Activated CD4-positive, alpha-beta T cell treated with anti-CD3 and anti-CD28 coated beads, Interleukin-2, amount 50 U/mL, for 4 hours (primary cell): ENCODE measurements at places on chromosomes 6 and 20.

- DNase-seq: no peak
These were observed 127.6 kb downstream of the MAP3K7 start for GRCh38 chr6:90459225-90459758.

DNA sequence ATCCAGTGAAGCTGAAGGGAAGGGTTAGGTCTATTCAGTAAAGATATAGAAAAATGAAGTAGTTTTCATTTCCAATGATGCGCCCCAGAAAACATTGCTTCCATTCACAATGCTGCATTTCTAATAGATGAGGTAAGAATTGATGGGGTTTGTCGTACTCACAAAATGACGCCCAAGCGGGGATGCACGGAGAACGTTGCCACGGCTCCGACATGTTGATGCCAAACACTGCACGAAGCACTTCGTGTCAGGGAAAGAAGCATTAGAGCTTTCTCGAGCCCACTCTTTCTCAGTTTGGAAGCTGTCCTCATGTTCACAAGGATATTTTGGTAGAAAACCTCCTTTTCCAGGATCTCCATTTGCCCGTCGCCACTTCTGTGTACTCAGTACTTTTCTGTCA is 21.6 kb upstream of the MAFB start:
- no peak for DNase-seq

DNA sequence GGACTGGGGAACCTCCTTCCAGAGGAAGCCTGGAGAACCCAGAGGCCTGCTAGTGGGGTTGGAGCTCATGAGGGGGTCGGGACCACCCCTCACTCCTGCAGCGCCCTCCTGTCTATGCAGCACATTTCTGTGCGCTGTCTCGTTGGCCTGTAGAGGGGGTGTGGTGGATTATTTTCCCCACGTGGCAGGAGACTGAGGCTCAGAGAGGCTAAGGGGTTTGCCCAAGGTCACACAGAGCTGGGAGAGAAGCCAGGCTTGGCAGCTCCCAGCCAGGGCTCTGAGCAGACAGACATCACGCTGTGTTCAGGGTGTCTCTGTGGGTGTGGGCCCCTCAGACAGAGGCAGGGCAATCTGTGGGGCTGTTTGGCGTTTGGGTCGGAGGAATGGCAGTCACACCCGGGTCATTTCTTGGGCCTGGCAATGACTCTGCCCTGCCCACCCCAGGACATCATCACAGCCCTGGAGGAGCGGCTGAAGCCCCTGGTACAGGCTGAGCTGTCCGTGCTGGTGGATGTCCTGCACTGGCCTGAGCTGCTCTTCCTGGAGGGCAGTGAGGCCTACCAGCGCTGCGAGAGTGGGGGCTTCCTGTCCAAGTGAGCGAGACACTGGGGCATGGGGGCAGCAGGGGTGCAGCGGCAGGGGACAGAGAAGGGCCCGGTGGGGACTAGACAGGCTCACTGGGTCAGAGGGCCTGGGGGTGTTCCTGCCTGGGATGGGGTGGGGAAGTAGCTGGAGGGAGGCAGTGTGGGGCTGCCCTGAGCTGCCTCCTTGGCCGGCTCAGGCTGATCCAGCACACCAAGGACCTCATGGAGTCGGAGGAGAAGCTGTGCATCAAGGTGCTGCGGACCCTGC is 27.7 kb downstream of the UQCC2 start:
- DNase-seq: no peak

GRCh38 chr6:107565165-107565723 is 75.3 kb downstream of the SOBP start:
- no peak for DNase-seq

GRCh38 chr20:36604952-36605398 is 604 bp upstream of the RAB5IF start:
- DNase-seq: peak; percentile 41

- no peak for DNase-seq
These were observed 37.4 kb upstream of the JAG1 start for GRCh38 chr20:10710991-10711775.

GRCh38 chr6:10901770-10902169 is 14.9 kb downstream of the SYCP2L start:
- no peak for DNase-seq

GRCh38 chr6:136408204-136408603 is 118.6 kb upstream of the BCLAF1 start:
- no peak for DNase-seq

GRCh38 chr6:20058121-20058905 is 154.0 kb downstream of the MBOAT1 start:
- no peak for DNase-seq

DNA sequence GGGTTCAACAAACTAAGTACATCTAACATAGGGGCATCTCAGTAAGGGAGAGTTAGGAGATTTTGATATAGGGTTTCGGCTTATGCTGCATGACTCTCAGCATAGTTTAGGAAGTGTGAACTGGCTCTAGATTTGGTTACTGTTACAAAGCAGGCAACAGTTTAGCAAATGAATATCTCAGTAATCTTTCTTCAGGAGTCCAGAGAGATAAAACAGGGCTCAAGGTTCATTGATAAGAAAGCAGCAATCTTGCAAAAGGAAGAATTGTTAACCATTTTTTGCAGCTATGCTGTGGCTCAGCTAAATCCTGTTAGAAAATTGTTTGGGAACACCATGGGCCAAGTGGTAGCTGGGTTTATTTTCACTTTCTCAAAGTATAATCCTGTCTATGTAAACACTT is 161.3 kb downstream of the MEI4 start:
- no peak for DNase-seq

DNA sequence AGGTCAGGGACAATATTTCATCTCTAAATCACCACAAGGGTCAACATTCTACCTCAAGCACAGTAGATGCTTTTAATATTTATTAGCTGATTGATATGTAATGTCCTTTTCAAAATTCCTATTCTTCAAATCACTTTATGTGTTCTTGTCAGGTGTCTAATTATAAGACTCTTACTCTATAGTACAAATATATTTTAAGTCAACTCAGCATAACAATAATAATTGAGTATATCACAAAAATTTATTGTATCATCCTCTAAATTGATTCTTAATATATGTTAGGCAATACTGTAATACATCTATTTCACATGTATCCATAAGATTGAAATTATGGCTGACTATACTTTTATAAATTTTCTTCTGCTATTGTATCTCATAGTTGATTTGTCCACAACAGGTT is 423.9 kb downstream of the PKHD1 start:
- DNase-seq: no peak

GRCh38 chr20:52209154-52209571 is 17.6 kb upstream of the ZFP64 start:
- no peak for DNase-seq

DNA sequence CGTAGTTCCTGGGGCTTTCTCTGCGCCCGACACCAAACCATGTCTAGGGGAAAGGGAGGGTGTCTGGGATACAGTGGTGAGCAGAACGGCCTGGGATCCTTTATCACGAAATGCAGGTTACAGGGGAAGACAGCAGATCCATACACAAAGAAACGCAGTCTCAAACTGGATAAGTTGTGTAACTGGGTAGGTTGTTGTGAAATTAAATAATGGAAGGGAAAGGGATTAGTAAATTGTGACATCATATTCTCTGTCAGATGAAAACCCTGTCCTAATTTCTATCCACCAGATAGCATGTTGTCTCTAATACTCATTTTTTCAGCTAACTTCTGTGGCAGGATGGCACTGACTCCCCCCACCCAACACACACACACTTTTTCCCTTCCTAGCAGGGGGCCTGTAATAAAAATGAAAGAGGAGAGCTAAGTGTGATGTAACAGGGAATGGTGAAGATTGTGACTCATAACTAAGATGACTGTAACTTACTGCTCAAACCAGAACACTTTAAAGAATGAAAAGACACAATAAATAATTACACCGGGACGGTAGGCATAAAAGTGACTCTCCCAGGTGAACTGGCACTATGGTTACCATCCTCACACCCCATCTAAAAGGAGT is 769 bp upstream of the TRPC4AP start:
- DNase-seq: peak; percentile 28

DNA sequence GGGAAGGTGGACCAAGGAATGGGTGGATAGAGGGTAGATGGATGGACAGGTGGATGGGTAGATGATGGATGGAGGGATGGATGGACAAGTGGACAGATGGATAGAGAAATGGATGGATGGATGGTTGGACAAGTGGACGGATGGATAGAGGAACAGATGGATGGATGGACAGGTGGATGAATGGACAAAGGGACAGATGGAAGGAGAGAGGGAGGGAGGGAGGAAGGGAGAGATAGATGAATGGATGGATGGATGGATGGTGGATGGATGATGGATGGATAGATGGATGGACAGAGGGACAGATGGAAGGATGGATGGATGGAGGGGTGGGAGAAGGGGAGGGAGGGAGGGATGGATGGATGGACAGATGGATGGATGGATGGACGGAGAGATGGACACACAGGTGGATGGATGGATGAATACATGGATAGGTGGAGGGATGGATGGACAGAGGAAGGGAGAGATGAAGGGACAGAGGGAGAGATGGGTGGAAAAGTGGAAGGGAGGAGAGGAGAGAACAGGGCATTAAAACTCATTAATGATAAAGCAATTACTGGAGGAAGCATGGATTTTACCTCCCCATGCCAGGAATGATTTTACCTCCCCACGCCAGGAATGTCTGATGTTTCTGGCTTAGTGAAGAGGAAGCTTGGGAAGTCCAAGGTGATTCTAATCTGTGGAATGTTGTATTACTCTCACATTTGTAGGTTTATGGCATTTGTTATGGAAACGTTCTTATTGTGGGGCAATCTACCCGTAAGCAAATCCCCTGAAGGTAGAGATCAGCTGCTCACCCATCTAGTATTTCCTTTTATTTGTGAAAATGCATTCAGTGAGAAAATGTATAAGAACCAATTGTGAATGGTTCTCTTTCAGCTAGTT is 383.3 kb downstream of the TAF4 start:
- no peak for DNase-seq

DNA sequence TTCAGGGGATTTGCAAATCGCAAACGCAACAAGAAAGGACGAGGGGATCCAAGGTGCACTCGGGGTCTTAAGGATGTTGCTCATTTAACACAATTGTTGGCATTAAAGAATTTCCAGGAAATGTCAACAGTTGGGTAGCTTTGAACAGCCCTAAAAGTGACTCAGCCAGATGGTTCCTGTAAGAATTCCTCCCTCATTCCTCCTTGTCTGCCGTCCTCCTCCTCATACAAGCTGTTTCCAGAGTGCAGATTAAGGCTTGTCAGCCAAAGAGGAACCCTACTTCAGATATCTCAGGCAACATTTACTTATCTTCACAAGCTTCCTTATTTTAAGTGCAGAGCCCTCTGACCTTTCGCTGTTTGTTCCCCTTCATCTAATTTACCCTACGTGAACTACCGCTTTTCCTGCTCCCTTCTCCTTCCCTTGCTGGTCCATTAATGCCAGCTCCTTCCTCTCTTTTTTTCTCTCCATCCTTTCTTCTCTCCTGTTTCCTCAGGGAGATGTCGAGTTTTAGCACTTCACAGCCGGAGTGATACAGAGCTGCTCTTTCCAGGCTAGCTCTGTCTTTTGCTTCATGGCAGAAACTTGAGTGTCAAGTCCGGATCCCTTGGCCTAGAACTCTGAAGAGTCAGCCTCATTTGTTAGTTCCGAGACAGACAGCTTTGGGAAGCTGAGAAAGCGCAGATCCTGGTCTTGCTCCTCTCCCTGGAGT is 26.1 kb upstream of the TBC1D7 start:
- DNase-seq: no peak

DNA sequence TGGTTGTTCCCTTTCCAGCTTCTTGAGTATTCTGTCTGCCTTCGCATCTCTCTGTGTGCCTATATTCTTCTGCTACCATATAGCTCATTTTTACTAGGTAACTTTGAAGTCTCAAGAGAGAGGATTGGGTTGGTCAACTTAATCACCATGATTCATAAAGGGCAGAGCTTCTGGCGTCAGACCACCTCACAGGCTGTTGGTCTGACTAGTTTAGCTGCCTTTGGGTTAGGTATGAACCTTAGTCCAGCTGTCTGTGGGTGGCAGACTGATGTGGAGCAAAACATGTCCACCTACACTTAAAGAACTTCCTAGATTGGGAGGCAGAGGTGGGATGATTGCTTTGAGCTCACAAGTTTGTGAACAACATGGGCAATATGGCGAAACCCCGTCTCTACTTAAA is 192.2 kb upstream of the SGK1 start:
- no peak for DNase-seq

DNA sequence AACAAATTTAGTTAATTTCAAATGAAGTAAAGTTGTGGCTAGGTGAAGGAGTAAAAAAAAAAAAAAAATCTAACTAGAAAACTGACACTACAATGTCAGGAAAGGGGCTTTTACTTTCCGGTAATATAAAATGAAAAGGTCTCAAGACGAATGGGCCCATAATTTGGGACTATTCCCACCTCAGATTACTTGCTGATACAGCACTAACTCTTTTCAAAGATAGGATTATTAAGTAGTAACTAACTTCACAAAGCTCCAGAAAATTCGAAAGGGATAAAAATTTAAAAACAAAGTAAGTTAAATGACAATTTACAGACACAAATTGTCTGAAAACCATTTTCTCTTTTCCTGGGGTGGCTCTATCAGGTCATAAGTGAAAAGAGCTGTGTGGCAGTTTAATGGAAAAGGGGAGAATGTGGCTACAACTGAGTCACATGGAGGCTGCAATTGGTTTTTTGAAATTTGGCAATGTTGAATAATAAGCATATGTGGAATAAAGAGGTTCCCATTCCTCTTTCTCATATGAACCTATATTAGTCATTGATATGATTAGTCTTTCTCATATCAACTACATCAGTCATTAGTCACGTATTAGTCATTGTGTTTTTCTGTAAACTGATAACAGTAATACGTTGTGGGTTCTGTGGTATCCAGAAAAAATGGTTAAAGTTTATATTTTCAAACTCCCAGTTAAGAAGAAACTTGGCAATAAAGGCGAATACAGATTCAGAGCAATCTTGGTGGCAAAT is 78.0 kb downstream of the RWDD2A start:
- no peak for DNase-seq

GRCh38 chr6:69146385-69146784 is 511.3 kb downstream of the ADGRB3 start:
- no peak for DNase-seq

GRCh38 chr6:91324711-91325110 is 737.8 kb upstream of the MAP3K7 start:
- DNase-seq: no peak

DNA sequence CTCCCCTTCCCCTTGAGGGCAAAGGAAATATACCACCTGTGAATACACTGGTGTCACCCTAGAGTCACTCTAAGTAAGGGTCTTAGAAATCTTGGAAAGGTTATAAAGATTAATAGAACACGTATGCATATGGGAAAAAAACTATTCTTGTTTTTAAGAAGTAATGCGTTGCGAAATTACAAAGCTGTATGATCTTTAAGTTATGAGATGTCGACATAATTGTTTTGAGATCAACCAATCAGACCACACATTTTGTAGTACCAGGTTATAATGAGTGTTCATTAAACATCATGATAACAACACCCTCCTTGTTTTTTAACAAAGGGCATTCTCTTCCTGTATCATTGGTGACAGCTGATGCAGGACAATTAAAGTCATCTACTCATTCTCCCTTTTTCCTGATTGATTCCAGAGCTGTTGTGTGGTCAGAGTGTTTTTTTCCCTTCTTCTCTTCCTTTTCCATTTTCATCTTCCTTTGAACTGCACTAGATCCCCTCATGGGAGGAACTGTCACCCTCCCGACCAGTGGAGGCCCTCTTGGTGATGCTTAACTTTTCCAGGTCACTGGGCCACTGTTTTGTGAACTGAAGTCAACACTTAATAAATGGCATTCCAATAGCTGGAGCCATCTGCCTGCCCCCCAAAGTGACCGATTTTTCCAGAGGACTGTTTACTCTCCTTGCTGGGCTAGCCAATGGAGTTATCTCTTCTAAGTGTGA is 37.0 kb downstream of the PRDM1 start:
- DNase-seq: no peak
